ENCODE measurements at places on chromosomes 3 and 15.

- DNase-seq, result peak; percentile 73
Measured at GRCh38 chr15:39692356-39693327, 90.0 kb downstream of the FSIP1 start.

- peak; percentile 6 for DNase-seq
Measured at GRCh38 chr3:44065311-44066094, 176.2 kb upstream of the TOPAZ1 start.

- no peak for DNase-seq
Measured at GRCh38 chr3:111485086-111485485, 56.9 kb upstream of the CD96 start.

DNA sequence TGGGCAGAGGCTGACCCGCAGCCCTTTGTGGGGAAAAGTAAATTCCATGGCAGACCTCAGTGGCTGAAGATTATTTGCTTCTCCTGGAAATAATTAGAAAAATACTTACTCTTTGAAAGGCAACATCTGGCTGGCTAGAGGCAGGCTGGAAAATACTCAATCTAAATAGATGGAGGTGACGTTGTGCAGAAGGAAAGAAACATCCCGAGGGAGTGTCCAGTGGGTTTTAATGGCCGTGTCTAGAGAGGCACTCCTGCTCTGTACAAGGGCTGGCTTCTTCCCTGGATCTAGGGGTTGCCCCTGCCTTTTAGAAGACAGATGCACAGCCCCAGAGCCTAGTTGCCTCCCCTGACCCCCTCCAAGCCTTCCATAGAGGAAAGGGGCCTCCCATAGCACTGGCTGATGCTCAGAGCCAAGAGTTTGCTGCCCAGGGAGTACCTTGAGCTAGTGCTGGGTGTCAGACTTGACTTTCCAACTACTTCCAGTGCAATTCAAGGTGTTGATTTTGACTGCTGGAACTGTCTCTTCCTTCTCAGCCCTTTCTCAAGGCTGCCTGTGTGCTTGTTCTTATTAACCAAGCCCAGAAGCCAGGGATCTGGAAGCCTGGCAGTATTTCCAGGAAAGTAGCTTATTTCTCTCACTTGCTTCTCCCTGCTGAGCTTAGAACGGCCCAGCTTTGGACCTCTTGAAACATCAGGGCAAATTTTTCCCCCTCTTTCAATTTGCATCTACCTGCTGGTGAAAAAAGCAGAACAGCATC is 27.4 kb downstream of the CGNL1 start:
- DNase-seq, result no peak

DNA sequence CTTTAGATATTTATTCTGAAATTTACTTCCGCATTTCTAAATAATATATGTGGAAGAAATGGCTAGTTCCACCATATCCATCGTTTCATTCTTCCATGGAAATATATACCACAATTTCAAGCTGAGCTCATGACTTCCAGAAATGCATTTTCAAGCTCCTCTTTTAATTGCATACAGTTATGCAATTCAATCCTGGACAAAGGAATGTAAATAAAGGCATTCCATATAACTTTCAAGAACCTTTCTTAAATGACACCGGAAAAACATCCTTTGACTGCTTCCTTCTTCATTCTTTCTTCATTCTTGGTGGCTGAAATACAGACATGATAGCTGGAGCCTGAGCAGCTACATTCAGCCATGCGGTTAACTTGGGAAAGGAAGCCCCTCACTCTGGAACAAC is 185.2 kb upstream of the GADL1 start:
- DNase-seq, result no peak

- no peak for DNase-seq
Measured at GRCh38 chr3:55074796-55075195, 146.9 kb upstream of the LRTM1 start.

DNA sequence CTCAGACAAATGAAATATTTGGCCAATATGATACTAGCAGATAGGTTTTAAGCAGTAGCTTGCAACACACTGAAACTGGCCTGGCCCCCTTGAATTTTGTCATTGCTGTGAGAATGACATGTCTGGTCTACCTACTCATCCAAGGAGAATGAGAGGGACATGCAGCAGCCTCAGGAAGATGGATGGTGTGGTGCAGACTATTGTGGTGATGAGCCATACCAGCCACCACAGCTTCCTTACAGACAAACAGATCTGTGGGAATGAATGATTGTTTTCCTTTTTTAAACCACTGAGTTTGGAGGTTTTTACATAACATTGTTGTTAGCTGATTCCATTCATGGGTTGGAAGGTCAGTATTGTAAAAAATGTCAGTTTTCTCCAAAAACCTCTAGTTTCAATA is 133.7 kb upstream of the POU1F1 start:
- no peak for DNase-seq

DNA sequence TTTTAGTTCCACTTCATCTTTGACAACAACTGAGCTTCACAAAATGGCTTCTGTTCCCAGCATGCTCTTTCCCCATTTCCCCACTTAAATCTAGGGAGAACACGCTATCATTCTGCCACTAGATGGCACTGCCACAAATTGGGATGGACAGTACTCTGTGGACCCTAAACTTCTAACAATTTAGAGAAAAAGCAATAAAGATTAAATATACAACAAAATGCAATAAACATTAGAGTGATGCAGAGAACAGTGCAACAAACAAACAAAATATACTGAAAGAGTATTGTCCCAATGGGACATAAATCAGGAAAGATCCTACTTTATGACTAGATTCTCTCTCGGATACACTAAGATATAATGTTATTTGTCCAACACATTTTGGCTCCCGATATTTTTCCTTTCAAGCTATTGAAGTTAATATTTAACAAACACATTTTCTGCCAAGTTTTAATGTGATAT is 169.7 kb upstream of the TMCO5A start:
- no peak for DNase-seq

DNA sequence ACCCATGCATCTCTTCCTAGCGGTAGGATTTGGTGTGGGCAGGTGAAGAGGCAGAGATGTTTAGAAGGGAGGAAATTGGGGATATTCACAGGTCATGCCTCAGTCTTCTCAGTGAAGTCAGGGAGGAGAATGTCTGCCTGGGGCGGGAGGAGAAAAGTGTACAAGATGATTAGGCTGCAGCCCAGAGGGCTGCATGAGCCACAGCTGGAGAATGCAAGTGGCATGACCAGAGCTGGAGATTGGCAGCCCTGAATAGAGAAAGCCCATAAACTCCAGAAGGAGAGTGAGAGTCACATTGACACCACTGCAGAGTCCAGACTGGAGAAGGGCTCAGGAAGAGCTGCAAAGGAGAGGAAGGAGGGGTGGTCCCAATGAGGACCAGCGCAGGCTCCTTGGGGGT is 22.6 kb downstream of the PDHB start:
- DNase-seq, result no peak

DNA sequence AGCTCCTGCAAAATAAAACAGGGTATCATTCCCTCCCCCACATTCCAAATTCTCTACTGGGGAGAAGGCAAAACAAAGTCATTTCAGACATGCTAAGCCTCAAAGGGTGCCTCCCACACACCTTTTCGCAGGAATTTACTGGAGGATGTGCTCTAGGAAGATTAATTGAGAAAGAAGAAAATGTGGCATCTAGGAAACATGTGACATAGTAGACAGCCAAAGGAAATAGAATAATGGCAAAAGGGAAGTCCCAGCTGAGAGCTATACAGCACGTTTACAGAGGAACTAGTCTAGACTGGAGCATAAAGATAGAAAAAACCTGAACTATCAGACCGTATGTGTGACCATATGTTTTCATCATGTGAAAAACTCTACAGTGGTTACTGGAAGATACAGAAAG is 58.8 kb upstream of the MELTF start:
- no peak for DNase-seq

DNA sequence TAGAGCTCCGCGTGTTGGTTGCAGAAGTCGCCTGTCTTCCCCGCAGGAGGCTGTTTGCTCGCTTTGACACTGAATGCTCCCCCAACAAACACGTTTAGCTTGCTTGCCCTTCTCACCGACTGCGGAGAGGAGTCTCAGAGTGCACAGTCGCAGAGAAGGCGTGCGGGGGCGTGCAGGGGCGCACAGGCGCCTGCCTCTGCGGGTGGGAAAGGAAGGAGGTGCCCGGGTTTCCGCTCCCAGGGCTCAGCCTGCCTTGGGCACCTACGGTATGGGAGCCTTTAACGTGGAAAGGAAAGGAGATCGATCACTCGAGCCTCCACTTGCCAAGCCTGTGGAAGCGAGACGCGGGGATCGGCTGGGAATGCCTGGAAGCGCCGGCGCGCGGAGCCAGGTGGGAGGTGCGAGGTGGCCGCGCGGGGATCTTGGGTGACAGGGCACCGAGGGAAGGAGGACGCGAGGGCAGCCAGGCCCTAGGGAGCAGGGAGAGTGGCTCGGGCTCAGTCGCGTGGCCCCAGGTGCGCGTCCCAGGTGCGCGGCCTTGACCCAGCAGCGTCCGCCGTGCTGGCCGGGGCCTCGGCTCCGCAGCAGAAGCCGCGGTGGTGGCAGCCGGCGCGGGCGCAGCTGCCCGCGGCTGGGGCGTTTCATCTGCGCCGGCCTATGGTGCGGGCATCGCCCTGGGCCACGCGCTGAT is at the start of gene FAN1:
TSS of gene FAN1 (plus strand) at position 419 of the 691 bp plus-strand sequence. CDS start 749 bp downstream, outside the sequence.
- DNase-seq, result peak; percentile 91

GRCh38 chr3:124576565-124577493 is 153.4 kb upstream of the UMPS start:
- no peak for DNase-seq

DNA sequence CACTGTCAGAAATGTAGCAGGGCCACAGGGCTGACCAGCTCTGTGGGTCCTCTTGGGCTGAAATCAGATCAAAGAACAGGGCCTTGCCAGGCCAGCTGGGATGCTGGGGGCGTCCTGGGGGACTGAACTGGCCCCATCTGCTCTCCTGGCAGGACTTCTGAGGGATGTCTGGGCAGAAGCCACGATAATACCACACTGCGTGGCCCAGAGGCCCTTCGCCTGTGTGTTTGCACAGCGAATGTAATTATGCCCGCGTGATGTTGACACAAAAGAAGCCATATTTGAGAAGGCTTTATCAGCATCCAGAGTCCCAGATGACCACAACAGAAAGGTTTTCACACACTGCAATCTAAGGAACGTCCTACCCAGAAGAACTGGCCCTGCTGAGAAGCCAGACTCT is 174.0 kb downstream of the RAB11A start:
- DNase-seq, result no peak

DNA sequence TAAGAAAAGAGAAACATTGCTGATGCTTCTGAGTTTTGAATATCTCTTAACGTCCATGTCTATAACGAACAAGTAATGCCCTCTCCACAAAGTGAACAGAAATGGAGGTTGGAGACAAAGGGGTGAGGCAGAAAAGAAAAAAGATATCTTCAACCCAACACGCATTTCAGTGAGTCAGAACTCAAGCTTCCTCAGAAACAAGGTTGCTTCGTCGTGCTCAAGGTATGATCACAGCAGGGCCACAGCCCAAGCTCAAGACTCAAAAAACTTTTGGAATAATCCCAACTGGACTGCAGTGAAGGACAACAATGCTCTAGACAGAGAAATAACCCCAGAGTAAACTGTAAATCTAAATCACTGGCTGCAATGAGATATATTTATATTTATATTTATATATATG is 18.9 kb downstream of the WNT5A start:
- DNase-seq, result no peak

DNA sequence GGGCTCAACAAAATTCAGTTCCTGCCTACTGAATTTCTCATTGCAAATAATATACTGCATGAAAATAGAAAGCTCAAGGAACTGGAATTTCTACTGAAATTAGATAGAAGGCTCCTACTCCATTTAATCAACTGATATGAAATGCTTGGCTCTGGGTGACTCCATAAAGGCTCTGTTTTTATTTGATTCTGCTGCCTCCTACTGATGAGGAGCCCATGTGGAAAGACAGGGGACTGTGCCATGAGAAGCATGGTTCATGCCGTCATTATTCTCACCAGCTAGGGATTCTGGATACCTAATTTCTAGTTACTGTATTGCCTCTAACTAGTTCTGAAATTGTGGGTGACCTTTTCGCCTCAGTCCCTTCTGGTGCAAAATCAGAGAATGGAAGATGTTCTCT is 366.2 kb upstream of the DPH6 start:
- DNase-seq, result peak; percentile 15

DNA sequence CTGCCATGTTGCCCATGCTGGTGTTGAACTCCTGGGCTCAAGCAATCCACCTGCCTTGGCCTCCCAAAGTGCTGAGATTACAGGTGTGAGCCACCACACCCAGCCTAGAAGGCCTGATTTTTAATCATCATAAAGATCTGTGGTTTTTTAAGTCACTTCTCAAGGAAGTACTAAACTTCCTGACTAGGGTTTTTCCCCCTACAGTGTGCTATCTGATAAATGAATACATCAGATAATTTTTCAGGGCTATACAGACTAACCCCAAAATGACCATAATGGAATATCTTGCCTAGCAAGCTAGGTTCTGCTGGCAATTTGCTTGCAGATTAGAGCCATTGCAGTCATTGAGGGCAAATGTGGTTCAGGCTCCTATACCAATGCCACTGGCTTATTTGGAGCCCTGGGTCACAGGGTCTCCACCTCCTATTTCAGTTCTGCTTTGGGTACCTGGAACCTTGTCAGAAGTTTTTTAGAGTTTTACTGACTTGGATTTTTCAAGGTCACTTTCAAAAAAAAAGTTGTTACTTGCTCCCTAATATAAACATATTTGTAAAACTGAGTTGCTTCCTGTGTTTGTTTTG is 80.8 kb downstream of the SLC49A4 start:
- no peak for DNase-seq

DNA sequence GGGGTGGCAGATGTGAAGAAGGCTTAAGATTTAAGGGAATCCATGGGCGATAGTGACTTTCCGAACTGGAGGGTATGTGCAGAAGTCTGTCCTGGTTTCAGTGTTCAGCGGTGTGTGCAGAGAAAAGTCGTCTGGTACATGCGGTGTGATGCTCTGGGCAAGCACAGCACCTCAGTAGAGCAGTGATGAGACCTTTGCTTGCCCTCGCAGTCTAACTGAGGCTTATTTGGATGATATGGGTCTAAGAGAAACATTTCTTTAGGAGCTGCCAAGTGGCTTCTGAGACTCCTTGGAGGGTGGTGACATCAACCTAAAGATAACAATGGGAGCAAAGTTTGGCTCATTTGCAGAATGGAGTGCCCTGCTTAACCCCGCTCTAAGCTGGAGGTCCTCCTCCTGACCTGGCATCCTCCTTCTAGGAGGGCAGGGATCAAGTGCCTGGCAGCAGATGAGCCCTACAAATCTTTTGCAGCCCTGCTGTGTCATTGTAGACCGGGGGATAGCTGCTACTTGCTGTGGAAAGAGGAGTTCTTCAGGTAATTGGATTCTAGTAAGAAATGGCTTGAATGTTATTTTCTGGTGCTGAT is 228.1 kb upstream of the AZI2 start:
- DNase-seq, result peak; percentile 54
